ENCODE measurements at places on chromosomes 7 and 10. TPM values are rescaled to one million over a fixed set of nuclear protein-coding genes. Genes with fewer than 3 reads are reported as not detected.

DNA sequence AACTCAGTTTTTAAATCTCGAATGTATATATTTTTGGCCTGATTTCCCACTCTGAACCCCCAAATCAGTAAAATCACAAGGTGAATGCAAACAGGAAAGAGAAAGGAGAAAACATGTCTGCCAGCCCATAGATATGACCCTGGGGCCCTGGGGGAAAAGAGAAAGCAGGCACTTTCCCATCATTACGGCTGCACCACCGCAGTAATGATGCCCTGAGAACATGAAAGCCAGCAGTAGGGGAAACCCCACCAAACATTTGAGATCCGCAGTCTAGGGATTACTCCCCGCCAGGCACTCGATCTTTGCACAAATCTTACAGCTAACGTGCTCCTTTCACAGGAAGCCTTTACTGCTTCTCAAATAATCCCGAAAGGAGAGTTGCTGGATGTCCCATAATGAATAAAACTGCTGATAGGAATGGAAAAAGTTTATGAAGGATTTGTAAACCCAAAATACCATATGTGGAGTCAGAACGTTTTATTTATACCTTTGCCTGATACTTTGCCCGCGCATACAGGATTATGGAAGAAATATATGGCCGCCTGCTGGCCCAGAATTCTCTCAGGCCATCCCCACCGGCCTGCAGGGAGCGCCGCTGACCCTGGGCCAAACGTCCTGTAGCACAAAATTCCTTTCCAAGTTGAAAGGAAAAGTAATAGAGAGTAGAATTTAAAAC, 180.0 kb upstream of the INHBA start:
- peaks cover 10% of the 10 kb centered on the region for H3K4me1 ChIP-seq
- no peak for DNase-seq
- no peaks in the 10 kb centered on the region for H3K36me3 ChIP-seq

GRCh38 chr7:13077466-13077865, 390.0 kb downstream of the ARL4A start:
- peak; percentile 46 for DNase-seq
- no peaks in the 10 kb centered on the region for H3K36me3 ChIP-seq
- no peak overlapping the region for H3K4me3 ChIP-seq
- no peaks in the 10 kb centered on the region for H3K4me1 ChIP-seq
- no peak overlapping the region for H3K27ac ChIP-seq

DNA sequence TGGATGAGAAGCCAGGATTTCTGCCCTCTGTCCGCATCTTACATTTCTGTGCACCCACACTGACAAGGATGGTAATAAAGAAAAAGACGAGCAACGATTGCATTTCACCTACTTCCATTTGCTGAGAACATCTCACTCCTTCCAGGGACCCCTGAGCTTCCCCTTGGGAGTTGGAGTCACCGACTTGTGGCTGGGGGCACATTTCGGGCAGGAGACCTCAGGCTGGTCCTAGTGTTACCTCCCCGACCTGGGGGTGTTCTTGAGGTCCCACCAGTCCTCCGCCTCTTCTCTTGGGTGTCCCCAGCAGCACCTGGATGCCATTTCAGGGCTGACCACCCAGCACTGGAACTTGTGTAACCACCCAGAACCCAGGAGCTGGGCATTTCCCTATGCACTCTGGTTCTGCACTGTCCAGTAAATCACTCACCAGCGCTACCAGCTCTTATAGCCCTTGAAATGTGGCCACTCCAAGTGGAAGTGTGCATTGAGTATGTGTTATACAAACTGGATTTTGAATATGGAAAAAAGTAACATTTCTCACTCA, 84.9 kb downstream of the LANCL2 start:
- H3K36me3 ChIP-seq, result no peaks in the 10 kb centered on the region
- DNase-seq, result no peak
- H3K27me3 ChIP-seq, result no peaks in the 10 kb centered on the region
- H3K27ac ChIP-seq, result no peak overlapping the region

GRCh38 chr7:2417981-2418481, 14.6 kb downstream of the CHST12 start:
- DNase-seq, result no peak
- H3K27ac ChIP-seq, result no peak overlapping the region
- H3K27me3 ChIP-seq, result no peaks in the 10 kb centered on the region
- H3K36me3 ChIP-seq, result no peaks in the 10 kb centered on the region

GRCh38 chr10:132628966-132629900, 91.6 kb downstream of the INPP5A start:
- H3K27me3 ChIP-seq, result no peaks in the 10 kb centered on the region
- peaks cover 3% of the 10 kb centered on the region for H3K36me3 ChIP-seq

GRCh38 chr10:69278446-69278963, at the start of gene HK1:
HK1 (plus strand) TSS chr10:69278496.
- H3K4me3 ChIP-seq, result no peak within 1 kb of the TSS
- H3K27ac ChIP-seq, result peak within 1 kb of the TSS; percentile 74
- peaks cover 10% of the 10 kb centered on the region for H3K4me1 ChIP-seq
- no peaks in the 10 kb centered on the region for H3K36me3 ChIP-seq
- no peaks in the 10 kb centered on the region for H3K27me3 ChIP-seq

GRCh38 chr7:124959676-124960075, 30.1 kb upstream of the POT1 start:
- no peak for DNase-seq
- no peaks in the 10 kb centered on the region for H3K36me3 ChIP-seq
- H3K4me3 ChIP-seq, result no peak overlapping the region
- no peak overlapping the region for H3K27ac ChIP-seq

- H3K36me3 ChIP-seq, result no peaks in the 10 kb centered on the region
- H3K27ac ChIP-seq, result no peak overlapping the region
Measured at GRCh38 chr10:122746408-122746807, 46.8 kb upstream of the C10orf120 start.

GRCh38 chr10:11719496-11720259, 22.5 kb upstream of the ECHDC3 start:
- no peaks in the 10 kb centered on the region for H3K4me1 ChIP-seq
- no peak overlapping the region for H3K4me3 ChIP-seq
- H3K36me3 ChIP-seq, result no peaks in the 10 kb centered on the region

DNA sequence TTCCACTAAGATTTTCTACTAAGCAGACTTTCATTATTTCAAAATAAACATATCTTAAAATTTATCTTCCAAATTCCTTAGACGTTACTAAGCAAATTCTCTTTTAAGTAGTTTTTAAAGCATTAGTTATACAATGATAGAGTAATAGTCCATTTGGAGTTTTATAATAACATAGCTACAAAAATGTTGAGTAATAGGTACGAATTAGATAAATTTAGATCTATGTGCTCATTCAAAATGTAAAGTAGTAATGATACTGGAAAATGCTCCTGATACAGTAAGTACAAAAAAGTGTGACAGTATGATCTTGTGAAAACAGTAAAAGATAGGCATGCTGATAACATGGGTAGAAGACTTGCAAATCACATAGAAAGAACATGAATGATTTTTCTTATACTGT, 4.5 kb downstream of the DMTF1 start:
- H3K4me3 ChIP-seq, result no peak overlapping the region
- no peak for DNase-seq
- H3K27me3 ChIP-seq, result no peaks in the 10 kb centered on the region
- H3K36me3 ChIP-seq, result no peaks in the 10 kb centered on the region

DNA sequence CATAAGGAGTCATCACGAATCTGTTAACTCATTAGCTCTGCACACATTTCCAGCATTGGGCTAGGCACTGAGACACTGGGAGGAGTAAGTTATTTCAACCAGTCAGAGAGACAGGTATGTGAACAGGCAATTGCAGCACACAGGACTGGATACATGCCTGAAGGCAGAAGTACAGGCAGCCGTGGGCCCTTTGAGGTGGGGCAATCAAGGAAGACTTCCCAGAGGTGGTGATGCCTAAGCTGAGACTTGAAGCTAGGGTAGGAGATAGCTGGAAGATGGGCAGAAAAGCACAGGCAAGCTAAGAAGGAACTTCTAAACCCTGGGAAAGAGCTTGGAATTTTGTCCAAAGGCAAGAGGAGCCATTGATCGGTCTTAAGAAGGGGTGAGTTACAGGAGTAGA, 249.7 kb downstream of the EMX2 start:
- no peak for DNase-seq
- H3K27me3 ChIP-seq, result peaks cover 69% of the 10 kb centered on the region

GRCh38 chr10:102918817-102919245, 737 bp downstream of the CNNM2 start:
- H3K36me3 ChIP-seq, result no peaks in the 10 kb centered on the region
- H3K4me3 ChIP-seq, result peak overlapping the region; percentile 74

DNA sequence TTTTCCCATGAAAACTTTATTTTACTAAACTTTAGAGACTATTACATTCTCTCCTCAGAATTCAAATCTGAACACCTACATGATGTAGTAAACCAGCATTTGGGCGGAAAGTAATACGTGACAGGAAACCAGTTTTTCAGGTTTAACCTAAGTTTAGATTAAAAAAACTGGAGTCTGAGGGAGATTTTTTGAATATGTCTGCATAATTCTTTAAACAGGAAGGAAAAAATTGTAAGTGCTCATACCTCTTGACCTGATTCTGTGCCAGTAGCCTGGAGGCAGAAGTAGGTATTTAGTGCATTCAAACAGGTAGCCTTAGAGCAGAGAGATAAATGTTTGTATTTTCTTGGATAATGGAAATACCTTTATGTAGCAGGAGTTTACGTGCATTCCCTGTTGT, 224.3 kb downstream of the MDFIC start:
- no peak overlapping the region for H3K27ac ChIP-seq
- H3K27me3 ChIP-seq, result no peaks in the 10 kb centered on the region
- no peak overlapping the region for H3K4me3 ChIP-seq
- H3K36me3 ChIP-seq, result no peaks in the 10 kb centered on the region
- DNase-seq, result no peak
- no peaks in the 10 kb centered on the region for H3K4me1 ChIP-seq

DNA sequence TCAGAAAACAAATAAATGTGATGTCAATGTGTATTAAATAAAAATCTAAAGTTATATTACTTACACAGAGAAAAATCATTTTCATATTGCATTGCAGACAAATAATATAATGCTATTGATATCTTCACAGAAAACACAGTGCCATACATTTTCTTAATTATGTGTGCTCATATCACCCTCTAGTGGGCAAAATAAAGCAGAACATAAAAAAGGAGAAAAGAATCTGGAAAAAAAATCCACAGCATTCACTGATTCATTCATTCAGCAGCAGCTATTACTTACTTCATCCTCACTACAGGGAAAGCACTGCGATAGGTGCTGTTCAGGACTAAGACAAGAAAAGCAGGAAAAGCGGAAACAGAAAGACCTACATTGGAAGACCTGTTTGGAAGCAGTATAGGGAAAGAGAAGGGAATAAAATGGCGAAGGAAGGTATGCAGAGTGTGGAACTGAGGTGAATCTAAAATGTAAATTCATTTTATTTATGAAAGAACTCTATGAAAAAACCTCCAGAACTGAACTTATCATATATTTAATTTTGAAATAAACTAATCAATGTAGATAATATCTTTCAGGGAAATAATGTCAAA, 73.2 kb downstream of the POT1 start:
- H3K27me3 ChIP-seq, result no peaks in the 10 kb centered on the region
- H3K27ac ChIP-seq, result no peak overlapping the region
- peaks cover 3% of the 10 kb centered on the region for H3K36me3 ChIP-seq
- H3K4me1 ChIP-seq, result no peaks in the 10 kb centered on the region
- H3K4me3 ChIP-seq, result no peak overlapping the region

- no peak overlapping the region for H3K4me3 ChIP-seq
- H3K36me3 ChIP-seq, result no peaks in the 10 kb centered on the region
- H3K27ac ChIP-seq, result no peak overlapping the region
- peak; percentile 74 for DNase-seq
- H3K4me1 ChIP-seq, result peaks cover 3% of the 10 kb centered on the region
- H3K27me3 ChIP-seq, result no peaks in the 10 kb centered on the region
Measured at GRCh38 chr7:37901236-37901827, 15.3 kb downstream of the SFRP4 start.

GRCh38 chr10:35462491-35462934, 126.2 kb downstream of the CCNY start:
- H3K27me3 ChIP-seq, result no peaks in the 10 kb centered on the region
- peak; percentile 39 for DNase-seq
- H3K27ac ChIP-seq, result no peak overlapping the region
- peaks cover 50% of the 10 kb centered on the region for H3K4me1 ChIP-seq

GRCh38 chr7:42736931-42737330, 174.9 kb downstream of the C7orf25 start:
- peak; percentile 24 for DNase-seq
- H3K36me3 ChIP-seq, result no peaks in the 10 kb centered on the region
- H3K4me1 ChIP-seq, result no peaks in the 10 kb centered on the region
- no peak overlapping the region for H3K27ac ChIP-seq
- no peaks in the 10 kb centered on the region for H3K27me3 ChIP-seq

GRCh38 chr10:95353123-95353522, 62.3 kb upstream of the PDLIM1 start:
- H3K27ac ChIP-seq, result no peak overlapping the region
- peaks cover 11% of the 10 kb centered on the region for H3K4me1 ChIP-seq
- H3K4me3 ChIP-seq, result no peak overlapping the region

- H3K27me3 ChIP-seq, result no peaks in the 10 kb centered on the region
- DNase-seq, result no peak
- H3K4me1 ChIP-seq, result peaks cover 11% of the 10 kb centered on the region
- H3K4me3 ChIP-seq, result no peak overlapping the region
- H3K27ac ChIP-seq, result no peak overlapping the region
Measured at GRCh38 chr7:17320657-17321056, 22.2 kb downstream of the AHR start.

- no peak overlapping the region for H3K27ac ChIP-seq
- H3K27me3 ChIP-seq, result no peaks in the 10 kb centered on the region
- H3K36me3 ChIP-seq, result no peaks in the 10 kb centered on the region
- no peak for DNase-seq
Measured at GRCh38 chr10:6654571-6654970, 74.5 kb upstream of the PRKCQ start.

DNA sequence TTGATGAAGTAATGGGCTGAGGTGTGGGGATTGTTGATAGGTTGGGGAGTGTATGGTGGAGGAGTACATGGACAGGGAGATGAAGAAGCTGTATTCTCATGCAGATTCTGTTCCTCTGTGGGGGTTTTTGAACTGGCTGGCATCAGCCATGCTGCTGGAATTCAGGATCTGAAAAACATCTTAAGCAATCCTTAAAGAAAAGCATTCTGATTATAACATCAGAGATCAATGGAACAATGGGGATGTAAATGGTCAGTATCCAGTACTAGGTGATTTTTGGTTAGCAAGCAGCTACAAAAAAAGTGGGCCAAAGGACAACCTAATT, 247.5 kb upstream of the GALNT17 start:
- H3K27ac ChIP-seq, result no peak overlapping the region
- no peaks in the 10 kb centered on the region for H3K27me3 ChIP-seq
- no peak for DNase-seq
- H3K36me3 ChIP-seq, result no peaks in the 10 kb centered on the region
- H3K4me1 ChIP-seq, result peaks cover 5% of the 10 kb centered on the region

Gene TECTB
- total RNA-seq, result not detected

Gene SFRP4
- 4.7 TPM for total RNA-seq

Gene SFTPD
- 1.1 TPM for total RNA-seq

Gene STYXL1
- total RNA-seq, result 46.7 TPM

Gene WIPF3
- total RNA-seq, result 1.3 TPM

Gene ACSM6
- not detected for total RNA-seq

Gene PHKG1
- 0.21 TPM for total RNA-seq

Gene AGAP9
- total RNA-seq, result 14.9 TPM

Gene MMP21
- total RNA-seq, result not detected
